ENCODE measurements at places on chromosomes 1 and 21.

DNA sequence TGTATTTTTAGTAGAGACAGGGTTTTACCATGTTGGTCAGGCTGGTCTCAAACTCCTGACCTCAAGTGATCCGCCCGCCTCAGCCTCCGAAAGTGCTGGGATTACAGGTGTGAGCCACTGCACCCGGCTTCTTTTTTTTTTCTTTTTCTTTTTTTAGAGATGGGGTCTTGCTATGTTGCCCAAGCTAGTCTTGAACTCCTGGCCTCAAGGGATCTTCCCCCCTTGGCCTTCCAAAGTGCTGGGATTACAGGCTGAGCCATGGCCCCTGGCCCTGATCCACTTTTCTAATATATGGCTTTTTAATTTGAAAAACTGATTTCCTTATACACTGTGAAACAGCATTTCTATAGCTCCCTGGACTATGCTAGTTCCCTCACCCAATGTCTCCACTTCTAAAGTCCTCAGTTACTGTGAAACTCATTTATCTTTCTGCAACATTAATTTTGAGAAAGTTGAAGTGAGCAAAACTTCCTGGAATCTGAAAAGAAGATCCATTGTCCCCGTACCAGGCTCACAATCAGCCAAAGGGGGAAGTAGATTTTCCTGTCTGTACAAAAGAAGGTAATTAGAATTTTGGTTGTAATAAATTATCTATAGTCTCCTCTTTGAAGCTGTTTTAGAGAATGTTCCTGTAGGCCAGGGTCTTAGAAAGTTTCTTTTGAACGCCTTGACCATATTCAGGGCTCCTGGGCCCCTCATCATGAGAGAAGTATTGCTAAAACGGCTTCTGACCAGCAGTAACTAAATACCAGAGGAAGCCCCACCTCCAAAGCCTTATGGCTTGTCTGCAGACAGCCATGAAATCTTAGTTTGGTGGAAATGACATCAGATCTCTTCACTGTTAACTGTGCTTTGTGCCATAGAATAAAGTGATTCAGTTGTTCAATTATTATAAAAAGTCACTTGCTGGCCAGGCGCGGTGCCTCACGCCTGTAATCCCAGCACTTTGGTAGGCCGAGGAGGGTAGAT is 34.9 kb downstream of the DEGS1 start:
- no peak for DNase-seq

DNA sequence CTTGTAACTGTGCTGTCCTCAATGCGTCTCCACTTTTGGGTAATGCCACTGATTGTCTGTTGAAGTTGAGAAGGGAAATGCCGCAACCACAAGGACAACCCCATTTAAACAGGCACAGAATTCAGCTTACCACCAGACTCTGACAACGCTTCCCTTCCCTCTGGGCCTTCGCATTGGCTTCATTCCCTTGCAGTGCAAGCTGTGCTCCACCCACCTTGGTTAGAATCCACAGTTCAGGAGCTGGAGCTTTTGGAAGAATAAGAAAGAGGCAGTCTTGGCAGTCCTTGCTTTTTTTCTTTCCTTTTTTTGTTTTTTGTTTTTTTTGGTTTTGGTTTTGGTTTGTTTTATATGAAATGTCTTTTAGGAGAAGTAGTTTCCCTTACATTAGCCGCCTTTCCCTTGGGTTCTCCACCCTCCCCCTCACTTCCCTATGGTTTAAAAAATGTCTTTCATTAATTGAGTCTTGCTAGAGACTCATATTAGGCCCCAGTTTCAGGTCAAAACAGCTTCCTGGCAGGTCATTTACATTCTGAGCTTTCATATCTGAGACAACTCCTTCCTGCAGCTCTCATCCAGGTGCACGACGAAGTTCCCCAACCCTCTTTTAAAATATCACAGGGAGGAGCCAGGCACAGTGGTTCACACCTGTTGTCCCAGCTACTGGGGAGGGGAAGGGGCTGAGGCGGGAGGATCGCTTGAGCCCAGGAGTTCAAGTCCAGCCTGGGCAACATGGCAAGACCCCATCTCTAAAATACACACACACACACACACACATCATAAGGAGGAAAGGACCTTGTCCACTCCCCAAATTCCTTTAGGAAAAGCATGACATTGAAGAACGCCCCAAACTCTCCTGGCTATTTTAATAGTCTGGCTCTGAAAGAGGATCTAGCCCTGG is 20.7 kb upstream of the LAX1 start:
- peak; percentile 31 for DNase-seq

DNA sequence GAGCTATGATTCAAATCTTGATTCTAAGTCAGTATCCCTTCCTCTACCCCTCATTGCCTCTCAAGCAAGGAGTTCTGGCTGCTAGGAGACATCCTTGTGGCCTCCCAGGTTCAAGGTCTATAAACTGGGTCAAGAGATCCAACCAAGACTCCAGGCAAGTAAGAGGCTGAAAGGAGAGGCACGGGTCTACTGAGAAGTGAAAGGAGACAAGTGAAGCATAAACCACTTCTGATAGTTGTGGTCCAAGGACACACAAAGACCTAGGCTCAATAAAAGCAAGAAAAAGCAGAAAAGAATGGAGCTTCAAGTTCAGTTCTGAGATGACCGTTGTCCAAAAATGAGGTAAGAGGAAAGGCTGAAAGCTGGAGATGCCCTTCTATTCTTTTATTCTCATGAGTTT is 17.8 kb upstream of the PPP2R5A start:
- DNase-seq = no peak

- DNase-seq = no peak
Measured at GRCh38 chr1:197144570-197145325, 1.7 kb downstream of the ASPM start.

GRCh38 chr1:118247593-118247992 is 62.6 kb upstream of the SPAG17 start:
- peak; percentile 12 for DNase-seq

GRCh38 chr1:42003433-42003832 is 84.7 kb upstream of the HIVEP3 start:
- DNase-seq = peak; percentile 50

Data from stomach (tissue), 19 donors.